GM18507 (cell line): ENCODE measurements at places on chromosomes 7 and 10.

DNA sequence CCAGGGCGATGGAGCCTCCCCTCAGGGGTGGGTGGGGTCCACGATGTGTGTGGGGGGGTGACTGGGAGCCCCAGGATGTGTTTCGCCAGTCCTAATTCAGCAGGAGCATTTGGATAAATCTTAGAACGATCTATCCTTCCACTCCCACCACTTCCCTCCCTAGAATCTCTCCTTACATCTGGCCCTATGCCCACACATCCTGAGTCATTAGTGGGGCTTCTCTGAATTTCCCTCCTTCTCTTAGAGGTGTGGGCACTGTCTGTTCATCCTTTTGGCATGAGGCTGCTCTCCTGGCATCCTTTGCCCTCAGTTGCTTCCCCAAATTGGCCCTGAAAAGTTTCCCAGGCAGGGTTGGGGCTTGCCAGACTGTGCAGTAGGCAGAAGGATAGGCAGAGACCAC, 1.6 kb downstream of the GHRHR start:
- DNase-seq, result no peak

DNA sequence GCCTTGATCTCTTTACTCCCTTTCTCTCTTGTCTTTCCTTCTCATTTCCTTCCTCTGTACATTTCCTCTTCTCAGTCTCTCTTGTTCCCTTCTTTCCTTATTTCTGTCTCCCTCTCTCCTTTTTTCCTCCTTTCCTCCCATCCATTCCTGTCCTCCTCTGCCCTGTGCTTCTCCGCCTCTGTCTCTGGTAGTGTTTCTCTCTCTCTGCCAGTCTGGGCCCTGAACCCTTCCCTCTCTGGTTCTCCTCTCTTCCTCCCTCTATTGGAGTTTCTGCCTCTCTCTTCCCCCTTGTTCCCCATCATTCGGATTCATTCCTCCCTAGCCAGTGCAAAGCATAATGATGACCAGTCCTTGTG, 13.2 kb upstream of the PAX2 start:
- DNase-seq, result no peak

- no peak for DNase-seq
Observed at GRCh38 chr10:112526139-112526538, 79.1 kb downstream of the VTI1A start.

GRCh38 chr10:27622596-27622995, 118.5 kb downstream of the RAB18 start:
- no peak for DNase-seq

DNA sequence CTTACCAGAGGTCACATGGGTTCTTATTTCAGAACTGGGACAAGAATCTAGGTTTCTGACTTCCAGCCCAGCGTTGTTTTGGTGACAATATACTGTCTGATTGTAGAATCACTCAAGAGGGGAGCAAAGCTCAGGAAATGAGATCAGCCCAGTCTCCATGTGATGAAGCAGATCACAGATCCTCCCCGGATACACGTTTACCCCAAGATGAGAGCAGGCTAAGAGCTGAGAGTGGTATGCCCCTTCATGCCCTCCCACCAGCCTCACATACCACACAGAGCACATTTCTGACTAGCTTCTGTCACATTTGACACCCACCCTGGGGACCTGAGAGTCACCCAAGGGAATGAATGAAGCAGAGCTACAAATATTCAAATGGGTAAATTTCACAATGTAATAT, 27.1 kb upstream of the PRKCQ start:
- no peak for DNase-seq

- no peak for DNase-seq
Observed at GRCh38 chr7:12119620-12120303, 91.3 kb upstream of the TMEM106B start.

DNA sequence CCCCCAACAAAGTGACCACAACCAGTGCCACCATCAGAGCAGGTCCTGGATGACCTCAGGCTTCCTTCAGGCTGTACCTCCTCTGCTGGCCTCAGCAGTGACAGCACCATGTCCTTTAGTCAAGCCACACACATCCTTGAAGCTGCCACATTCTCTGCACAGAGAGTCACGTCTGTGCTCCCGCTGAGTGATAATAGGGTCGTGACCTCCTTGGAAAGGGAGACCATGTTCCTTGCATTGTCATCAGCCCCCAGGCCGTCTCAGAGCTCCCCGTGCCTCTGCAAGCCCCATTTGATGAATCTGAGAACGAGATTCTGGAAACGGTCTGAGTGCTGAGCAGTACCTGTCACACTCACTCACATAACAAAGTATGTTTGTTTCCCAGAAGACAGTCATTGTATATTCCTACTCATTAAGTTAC, 106.5 kb upstream of the PRR15 start:
- DNase-seq, result no peak

DNA sequence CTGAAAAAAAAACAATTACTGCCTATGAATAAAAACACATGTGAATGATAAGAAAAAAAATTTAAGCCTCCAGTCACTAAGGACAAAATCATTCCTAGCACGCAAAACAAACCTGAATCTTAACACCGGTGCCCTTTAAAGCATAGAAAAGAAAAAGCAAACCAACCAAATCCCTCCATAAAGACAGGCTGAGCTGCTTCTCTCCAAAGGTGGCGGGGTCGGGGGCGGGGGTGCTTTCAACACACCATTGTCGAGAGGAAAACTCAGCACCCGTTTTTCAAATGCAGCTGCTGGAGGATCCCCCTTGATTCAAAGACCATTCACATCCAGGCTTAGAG, 1.4 kb downstream of the ST8SIA6 start:
- DNase-seq, result no peak

- no peak for DNase-seq
Observed at GRCh38 chr10:87054373-87055295, 34.5 kb downstream of the FAM25A start.

GRCh38 chr10:102779680-102780526, 36.2 kb downstream of the WBP1L start:
- no peak for DNase-seq

DNA sequence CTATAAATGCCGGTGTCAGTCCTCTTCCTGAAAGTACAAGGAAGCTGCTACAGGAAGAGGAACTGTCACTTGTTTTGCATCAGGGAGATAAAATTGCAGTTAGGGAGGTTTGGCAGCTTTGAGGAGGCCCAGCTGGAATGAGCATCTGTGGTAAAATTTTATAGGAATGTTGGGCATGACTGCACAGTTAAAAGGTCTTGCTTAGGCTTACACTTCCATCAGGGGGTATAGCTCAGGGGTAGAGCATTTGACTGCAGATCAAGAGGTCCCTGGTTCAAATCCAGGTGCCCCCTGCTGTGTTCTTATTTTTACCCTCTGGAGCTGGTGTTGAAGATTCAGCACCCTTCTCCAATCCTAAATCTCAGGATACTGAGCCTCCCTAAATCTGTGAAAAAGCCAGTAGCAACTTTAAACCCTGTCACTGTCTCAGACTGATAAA, 65.9 kb downstream of the ZNF467 start:
- no peak for DNase-seq

GRCh38 chr10:116748041-116748440, 5.7 kb upstream of the HSPA12A start:
- DNase-seq, result no peak

DNA sequence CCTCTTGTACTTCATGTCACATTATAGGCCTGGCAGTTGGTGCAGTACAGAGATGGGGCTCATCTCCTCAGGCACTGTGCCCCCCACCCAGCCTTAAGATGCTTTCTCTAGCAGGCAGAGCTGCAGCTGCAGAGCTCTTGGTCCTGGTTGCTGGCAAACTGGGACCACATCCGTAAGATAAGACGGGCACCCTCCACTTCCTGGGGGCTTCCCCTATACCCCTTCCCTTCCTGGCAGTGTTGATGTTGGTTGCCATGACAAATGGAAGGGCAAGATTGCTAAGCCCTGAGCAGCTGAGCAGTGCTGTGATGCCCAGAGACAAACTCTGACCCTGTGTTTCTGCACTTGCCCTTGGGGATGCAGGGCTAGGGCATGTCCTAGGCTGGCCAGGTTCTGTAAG, 103.4 kb upstream of the ANLN start:
- DNase-seq, result no peak

- no peak for DNase-seq
Observed at GRCh38 chr10:9069136-9069535, 1014.6 kb downstream of the GATA3 start.

GRCh38 chr7:81638198-81638597, 131.6 kb downstream of the HGF start:
- DNase-seq, result no peak

GRCh38 chr10:116961406-116962251, 43.4 kb downstream of the SHTN1 start:
- no peak for DNase-seq

- DNase-seq, result no peak
Observed at GRCh38 chr7:47392241-47392759, 189.6 kb downstream of the TNS3 start.

GRCh38 chr7:47301105-47301477, 280.8 kb downstream of the TNS3 start:
- DNase-seq, result no peak

- DNase-seq, result no peak
Observed at GRCh38 chr10:59229441-59229840, 53.0 kb downstream of the PHYHIPL start.
